Stimulated activated CD8-positive, alpha-beta memory T cell treated with anti-CD3 and anti-CD28 coated beads, Interleukin-12 subunit alpha, Interleukin-12 subunit beta, amount 100 ng/mL, for 4 hours (primary cell): ENCODE measurements at places on chromosomes 2 and 18.

GRCh38 chr2:68157002-68157401 lies 686 bp upstream of the PNO1 start:
- DNase-seq: no peak

GRCh38 chr2:26772064-26773001 lies 8.2 kb downstream of the SLC35F6 start:
- DNase-seq: no peak

GRCh38 chr2:95052804-95053479 lies 27.4 kb downstream of the MAL start:
- DNase-seq: no peak

DNA sequence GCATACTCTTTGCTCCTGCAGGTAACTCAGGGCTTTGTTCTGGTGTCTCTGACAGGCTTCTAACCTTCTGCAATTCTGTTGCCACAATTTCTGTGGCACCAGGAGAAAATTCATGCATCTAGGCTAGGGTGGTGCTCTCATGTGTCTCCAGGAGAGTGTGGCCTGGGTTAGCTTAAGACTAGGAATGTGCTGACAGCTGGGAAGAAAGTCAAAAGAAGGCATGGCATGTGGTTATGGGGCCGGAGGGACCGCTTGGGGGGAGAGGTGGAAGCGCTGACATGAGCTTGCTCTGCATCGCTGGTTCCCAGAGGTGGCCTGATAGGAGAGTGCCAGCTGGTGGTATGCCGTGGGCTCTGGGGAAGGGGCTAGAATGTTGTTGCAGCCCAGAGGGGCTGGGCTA lies 173.3 kb upstream of the TNP1 start:
- no peak for DNase-seq

DNA sequence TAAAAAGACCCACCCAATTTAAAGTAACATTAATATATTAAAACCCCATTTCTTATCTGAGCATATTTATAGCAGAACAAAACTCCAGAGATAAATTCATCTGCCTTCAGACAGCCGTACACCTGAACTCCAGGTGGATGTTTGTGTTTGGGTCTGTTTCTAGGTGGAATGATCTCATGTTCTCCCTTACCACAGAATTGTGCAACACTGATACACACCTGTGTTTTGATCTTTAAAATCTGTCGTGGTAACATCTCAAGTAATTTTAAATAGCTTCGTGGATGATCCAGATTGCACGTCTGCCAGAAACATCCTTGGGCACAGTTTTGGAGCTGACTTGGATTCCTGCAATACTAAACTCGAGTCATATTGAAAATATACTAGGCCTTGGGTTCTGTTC lies 207.5 kb upstream of the FOSL2 start:
- no peak for DNase-seq

- DNase-seq: no peak
These were observed 42.1 kb downstream of the GRHL1 start for GRCh38 chr2:9993488-9994165.

GRCh38 chr18:44895176-44895798 lies 214.6 kb downstream of the SETBP1 start:
- no peak for DNase-seq

DNA sequence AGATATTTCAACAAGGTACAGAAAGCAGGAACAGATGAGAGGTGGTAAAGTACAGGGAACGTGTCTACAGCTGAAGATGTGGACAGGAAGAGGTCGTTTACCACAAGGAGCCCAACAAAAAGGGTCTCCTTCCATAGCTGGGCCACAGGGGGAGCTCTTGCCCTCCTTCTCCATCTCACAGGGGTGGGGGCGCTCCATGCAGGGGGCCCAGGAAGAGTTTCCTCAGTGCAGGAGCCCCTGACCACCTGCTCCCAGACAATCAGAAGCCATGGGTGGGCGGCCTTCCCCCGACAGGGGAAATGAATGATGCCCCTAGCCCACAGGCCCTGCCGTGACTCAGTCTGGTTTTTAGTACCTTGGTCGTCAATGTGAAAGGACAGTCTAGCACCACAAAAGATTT lies 163.6 kb upstream of the ZNF516 start:
- DNase-seq: no peak

- DNase-seq: no peak
These were observed 170.8 kb downstream of the FSHR start for GRCh38 chr2:48983551-48983950.

DNA sequence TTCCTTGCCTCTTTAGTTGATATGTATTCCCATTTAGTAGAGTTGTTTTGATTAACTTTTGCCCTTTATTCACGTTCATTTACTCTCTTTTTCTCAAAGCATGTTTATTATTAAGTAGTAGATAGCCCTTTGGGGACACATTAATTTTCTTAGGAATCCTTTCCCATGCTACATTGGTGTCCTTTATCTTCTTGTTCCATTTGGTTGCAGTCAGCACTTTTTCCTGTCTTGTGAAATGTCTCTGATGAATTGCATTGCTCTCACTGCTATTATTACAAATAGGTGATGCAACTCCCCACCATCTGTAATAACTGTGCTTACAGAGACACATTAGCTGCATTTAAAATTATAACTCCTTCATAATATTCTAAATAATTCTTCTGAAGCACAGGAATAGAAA lies 428.5 kb upstream of the CNTNAP5 start:
- DNase-seq: no peak

DNA sequence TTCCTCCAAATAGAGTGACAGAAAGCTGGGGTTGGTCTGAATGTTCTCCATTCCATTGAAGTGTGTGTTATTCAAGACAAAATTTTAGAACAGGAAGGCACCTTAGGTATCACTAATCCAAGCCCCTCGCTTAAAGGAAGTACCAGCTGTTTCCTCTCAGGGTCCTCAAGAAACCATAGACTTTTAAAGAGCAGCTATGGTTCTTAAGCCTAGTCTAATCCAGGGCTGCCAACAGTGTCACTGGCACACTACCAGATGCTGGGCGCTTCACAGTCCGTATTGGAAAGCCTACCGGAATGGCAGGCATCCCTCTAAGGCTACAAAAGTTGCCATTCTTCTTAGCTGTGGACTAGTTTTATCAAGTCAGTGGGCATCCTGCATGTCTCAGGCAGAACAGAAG lies 1.9 kb downstream of the NEMP2 start:
- DNase-seq: no peak

GRCh38 chr18:79553696-79554095 lies 125.9 kb upstream of the CTDP1 start:
- DNase-seq: no peak

- no peak for DNase-seq
These were observed 34.0 kb upstream of the TMEM131 start for GRCh38 chr2:98029718-98030222.

GRCh38 chr2:129658430-129658829 lies 321.0 kb upstream of the RAB6C start:
- DNase-seq: no peak

- DNase-seq: no peak
These were observed 98.5 kb upstream of the NOSTRIN start for GRCh38 chr2:168703926-168704325.

DNA sequence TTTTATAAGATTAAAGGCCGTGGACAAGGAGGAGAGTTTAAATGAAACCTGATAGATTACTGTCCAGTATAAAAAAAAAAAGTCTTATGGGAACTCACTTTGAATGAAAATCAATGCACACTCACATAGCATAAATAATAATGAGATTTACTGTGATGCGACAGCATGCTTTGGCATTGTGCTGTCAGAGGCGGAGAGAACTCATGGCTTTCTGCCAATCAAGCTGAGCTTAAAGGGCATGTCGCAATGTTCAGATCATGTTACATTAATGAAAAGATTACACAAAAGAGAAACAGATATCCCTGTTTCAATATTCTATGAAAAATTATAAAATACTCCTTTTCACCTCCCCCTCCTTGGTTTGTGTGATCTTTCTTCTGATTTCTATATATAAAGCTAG lies 310.8 kb downstream of the ERBB4 start:
- no peak for DNase-seq

DNA sequence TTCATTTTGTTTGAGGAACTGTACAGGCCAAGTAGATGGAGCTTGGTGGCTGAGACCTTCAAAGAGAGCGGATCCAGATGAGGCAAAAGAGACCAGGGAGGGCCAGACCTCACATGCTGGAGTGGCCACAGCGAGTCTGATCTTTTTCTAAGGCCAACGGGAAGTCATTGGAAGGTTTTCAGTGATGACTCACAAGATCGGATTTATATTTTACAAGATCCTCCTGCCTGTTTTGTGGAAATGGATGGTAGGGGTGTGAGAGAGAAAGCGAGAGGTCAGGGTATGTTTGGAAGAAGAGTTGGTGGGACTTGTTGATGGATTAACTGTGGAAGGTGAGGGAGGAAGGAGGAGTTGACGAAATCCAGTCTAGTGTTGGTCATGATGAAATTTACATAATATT lies 44.6 kb upstream of the TUBA3D start:
- DNase-seq: no peak

GRCh38 chr18:58362829-58363271 lies 266.0 kb downstream of the ALPK2 start:
- no peak for DNase-seq

DNA sequence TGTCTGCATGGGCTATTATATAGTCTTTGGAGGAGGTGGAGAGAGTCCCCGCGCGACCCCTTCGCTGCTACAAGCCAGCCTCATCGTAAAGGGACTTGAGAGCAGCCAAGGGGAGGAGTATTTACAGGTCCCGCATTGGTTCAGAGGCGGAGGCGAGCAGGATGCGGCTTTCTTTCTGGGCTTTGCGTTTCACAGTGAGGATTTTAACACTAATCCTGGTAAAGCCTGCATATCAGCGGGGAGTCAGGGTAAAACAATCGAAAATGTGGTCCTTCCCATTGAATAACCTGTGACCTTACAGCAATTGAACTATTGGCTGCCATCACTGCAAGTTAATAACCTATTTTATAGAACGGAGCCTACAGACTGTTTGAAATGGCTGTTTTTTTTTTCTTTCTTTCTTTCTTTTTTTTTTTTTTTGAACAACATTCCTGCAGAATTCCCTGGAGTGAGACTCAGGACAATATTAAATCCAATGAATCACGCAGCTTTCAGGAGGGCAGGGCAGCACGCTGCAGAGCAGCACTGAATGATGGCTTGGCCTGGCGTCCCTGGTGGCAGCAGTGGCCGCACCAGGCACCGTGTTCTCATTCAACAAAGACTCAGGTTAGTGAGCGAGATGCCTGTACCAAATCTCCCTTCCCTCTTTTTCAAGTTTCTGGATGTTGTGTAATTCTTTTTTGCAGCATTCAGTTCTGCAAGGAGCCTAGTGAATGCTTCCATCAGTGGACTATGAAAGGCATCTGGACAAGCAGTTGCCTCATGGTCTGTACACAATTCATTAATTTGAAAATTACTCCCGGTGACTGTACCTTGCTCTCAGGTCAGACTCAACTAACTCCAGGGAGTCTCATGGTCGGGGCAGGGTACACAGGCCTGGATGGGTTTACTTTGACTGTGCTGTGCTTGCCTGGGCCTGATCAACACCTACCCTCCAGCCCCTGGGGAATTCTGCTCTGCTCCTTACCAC lies 19.8 kb downstream of the SMIM21 start:
- DNase-seq: no peak
